Esophagus squamous epithelium (tissue), 5 donors: ENCODE measurements at places on chromosomes 6 and 20.

GRCh38 chr20:56974499-56975250 lies 291.8 kb downstream of the BMP7 start:
- DNase-seq = no peak

DNA sequence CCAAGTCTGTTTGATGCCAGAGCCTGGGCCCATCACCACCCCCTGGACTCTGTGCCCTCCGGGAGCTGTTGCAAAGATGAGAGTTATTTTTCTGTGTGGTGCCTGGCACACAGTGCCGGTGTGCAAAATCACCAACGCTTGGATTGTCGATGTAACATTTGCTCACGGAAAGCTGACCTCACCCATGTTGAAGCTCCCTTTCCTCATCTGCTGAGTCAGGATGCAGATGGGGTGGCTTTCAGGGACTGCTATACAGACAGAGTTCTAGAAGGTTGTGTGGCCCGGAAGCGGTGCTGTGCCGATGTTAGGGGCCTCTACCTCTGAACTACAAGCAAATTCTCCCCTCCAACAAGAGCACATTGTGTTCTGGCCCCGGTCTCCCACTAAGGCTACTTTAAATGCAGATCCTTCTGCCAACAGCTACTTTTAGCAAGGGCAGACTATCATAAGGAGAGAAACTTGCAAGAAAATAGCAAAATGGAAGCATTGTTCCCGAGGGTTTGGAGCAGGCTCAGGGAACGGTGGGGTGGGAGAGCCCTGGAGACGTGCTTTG lies 34.0 kb downstream of the EYA2 start:
- DNase-seq = no peak

GRCh38 chr20:60729135-60729900 lies 522.7 kb upstream of the CDH4 start:
- DNase-seq = no peak

GRCh38 chr6:18185624-18186023 lies 30.4 kb downstream of the KDM1B start:
- DNase-seq = no peak

DNA sequence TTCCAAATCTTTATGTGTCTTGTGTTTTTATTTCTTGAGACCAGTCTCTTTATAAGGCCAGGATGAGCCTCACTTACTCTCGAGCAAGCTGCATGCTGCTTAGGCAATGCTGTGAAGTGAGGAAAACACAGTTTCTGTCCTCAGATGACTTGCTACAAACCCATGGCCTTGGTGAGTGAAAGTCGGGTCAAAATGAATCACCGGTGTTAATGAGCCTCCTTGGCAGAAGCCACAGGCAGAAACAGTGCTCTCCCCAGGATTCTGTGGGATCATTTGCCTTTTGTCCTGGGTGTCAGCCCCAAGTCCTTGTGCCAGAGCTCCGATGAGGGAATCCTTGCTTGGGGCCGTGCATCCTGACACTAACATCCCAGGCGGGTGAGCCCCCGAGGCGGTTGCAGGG lies 482.5 kb downstream of the QKI start:
- no peak for DNase-seq

- no peak for DNase-seq
These were observed 285.8 kb downstream of the HTR1B start for GRCh38 chr6:77177470-77177869.

- no peak for DNase-seq
These were observed 201.2 kb upstream of the SHLD1 start for GRCh38 chr20:5548902-5549599.

GRCh38 chr6:41215777-41216176 lies 12.4 kb upstream of the TREML4 start:
- DNase-seq = no peak

- DNase-seq = no peak
These were observed 42.7 kb downstream of the REPS1 start for GRCh38 chr6:138945354-138945753.

DNA sequence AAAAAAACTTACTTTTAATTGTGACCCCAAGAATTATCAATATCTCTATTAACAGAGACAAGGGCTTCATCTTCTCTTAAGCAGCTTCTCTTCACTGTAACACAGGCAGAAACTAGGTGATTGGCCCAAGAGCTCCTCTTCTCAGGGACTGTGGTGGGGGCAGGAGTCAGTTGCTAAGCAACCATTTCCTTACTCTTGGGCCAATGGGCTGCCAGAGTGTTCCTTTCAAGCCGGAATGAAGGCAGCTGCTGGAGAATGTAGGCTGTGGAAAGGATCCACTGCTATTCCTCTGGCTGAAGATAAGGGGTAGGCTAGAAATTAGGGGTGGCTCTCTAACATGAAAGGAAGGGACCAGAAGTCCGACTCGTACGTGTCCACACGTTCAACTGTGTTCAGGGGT lies at the start of gene SEL1L2:
TSS of gene SEL1L2 (minus strand) at position 150 of the 400 bp plus-strand sequence. CDS start at position 70, 80 bp downstream.
- no peak for DNase-seq

- no peak for DNase-seq
These were observed 643 bp downstream of the DLGAP4 start for GRCh38 chr20:36306553-36307411.
